Camera-type eye (tissue), 1 donor: ENCODE measurements at places on chromosomes 1 and 21. TPM values are rescaled to one million over a fixed set of nuclear protein-coding genes. Genes with fewer than 3 reads are reported as not detected.

The EMC1 gene
- total RNA-seq: 127 TPM

The PER3 gene
- total RNA-seq: 50.6 TPM

The GJA5 gene
- 13.3 TPM for total RNA-seq

The RXFP4 gene
- total RNA-seq: not detected

The CCDC17 gene
- total RNA-seq: 0.93 TPM

The PADI2 gene
- total RNA-seq: 24.0 TPM

The S100A9 gene
- total RNA-seq: 197 TPM

The C1orf52 gene
- total RNA-seq: 25.8 TPM

The EFNA3 gene
- 5.8 TPM for total RNA-seq

The HAO2 gene
- total RNA-seq: not detected

The CDC42SE1 gene
- 44.4 TPM for total RNA-seq

The HTR6 gene
- total RNA-seq: not detected

The STPG1 gene
- total RNA-seq: 4.7 TPM

The LIN28A gene
- total RNA-seq: not detected

The TOE1 gene
- 13.9 TPM for total RNA-seq

The SPRR2A gene
- not detected for total RNA-seq

The GJC2 gene
- total RNA-seq: 2.1 TPM

The DYRK3 gene
- total RNA-seq: 29.7 TPM

The LY9 gene
- total RNA-seq: 0.71 TPM

The SLC35F3 gene
- total RNA-seq: 6.5 TPM

The FAM163A gene
- 1.3 TPM for total RNA-seq

The SNAP47 gene
- 68.6 TPM for total RNA-seq

The AIRE gene
- total RNA-seq: 0.27 TPM

The OVAAL gene
- not detected for total RNA-seq

The GIPC2 gene
- total RNA-seq: 2.1 TPM

The IL6R gene
- total RNA-seq: 4.6 TPM

The TRPM2 gene
- 3.0 TPM for total RNA-seq

The RGSL1 gene
- total RNA-seq: not detected

The FAM72C gene
- total RNA-seq: 0.77 TPM

The CCDC27 gene
- total RNA-seq: not detected

The SOX13 gene
- 9.1 TPM for total RNA-seq

The PTGFR gene
- 9.5 TPM for total RNA-seq

The SFN gene
- 8.5 TPM for total RNA-seq

The ISG20L2 gene
- 14.7 TPM for total RNA-seq

The MYOG gene
- 19.8 TPM for total RNA-seq

The CRYAA gene
- total RNA-seq: 23.1 TPM

The RGS1 gene
- 26.9 TPM for total RNA-seq

The PPIAL4G gene
- not detected for total RNA-seq

The C1orf53 gene
- 4.7 TPM for total RNA-seq

The SSX2IP gene
- 189 TPM for total RNA-seq

The SLAMF7 gene
- total RNA-seq: 0.22 TPM

The OR2W3 gene
- total RNA-seq: 0.44 TPM

The BCAR3 gene
- 14.5 TPM for total RNA-seq

The TPTE gene
- not detected for total RNA-seq

The UMODL1 gene
- 0.16 TPM for total RNA-seq

The TENT5C gene
- total RNA-seq: 29.2 TPM
